ENCODE measurements at places on chromosomes 6 and 20. TPM values are rescaled to one million over a fixed set of nuclear protein-coding genes. Genes with fewer than 3 reads are reported as not detected.

- DNase-seq, result no peak
These were observed 303.9 kb upstream of the MAP3K7 start for GRCh38 chr6:90890683-90891330.

DNA sequence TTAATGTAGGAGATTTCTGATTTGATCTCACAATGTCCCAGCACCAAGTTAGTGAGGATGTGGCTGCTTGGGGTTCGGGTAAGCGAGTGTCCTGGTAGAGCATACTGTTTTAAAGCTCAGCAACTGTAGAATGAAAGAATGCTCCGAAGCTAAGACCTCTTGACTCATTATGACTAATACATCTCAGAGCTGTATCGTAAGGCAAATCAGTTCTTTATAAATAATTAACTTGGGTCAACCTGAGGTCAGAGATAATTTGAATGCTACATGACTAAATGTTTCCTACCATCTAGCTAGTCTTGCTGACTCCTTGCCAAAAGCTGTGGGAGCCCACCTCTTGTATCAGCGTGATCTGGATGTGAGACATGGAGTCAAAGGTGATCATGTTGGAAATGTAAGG lies 128.8 kb upstream of the PDE7B start:
- no peak for DNase-seq

- DNase-seq, result no peak
These were observed 43.1 kb downstream of the POPDC3 start for GRCh38 chr6:105136431-105137350.

DNA sequence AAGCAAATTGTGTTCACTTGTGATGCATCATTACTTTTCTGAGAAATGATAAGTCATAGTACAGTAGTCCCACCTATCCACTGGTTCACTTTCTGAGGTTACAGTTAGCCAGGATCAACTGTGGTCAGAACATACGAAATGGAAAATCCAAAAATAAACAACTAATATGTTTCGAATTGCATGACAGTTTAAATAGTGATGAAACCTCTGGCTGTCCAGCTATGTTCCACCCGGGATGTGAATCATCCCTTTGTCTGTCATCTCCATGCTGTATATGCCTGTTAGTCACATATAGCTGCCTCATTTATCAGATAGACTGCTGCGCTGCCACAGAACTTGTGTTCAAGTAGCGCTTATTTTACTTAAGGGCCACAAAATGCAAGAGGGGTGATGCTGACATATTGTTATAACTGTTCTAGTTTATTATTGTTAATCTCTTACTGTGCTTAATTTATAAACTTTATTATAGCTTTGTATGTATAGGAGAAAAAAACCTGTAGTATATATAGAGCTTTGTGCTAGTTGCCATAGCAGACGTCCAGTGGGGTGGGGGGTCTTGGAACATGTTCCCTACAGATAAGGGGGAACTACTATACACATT lies 29.2 kb downstream of the AFDN start:
- no peak for DNase-seq

GRCh38 chr20:61567204-61567603 lies 315.1 kb downstream of the CDH4 start:
- DNase-seq, result no peak

DNA sequence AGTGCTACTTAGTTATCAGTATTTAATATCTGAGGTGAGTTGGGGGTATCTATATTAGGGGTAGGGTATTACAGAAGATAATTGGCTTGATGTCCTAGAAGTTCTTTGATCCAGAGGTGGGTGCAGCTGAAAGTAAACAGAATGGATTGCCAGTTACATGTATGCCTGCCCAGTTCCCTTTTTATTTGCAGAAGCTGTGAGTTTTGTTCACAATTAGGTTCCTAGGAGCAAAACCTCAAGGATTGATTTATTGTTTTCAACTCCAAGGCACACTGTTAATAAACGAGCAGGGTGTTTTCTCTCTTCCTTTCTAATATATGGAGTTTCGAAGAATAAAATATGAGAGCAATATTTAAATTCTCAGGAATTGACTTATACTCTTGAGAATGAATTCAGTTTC lies 129.0 kb downstream of the SULF2 start:
- no peak for DNase-seq

DNA sequence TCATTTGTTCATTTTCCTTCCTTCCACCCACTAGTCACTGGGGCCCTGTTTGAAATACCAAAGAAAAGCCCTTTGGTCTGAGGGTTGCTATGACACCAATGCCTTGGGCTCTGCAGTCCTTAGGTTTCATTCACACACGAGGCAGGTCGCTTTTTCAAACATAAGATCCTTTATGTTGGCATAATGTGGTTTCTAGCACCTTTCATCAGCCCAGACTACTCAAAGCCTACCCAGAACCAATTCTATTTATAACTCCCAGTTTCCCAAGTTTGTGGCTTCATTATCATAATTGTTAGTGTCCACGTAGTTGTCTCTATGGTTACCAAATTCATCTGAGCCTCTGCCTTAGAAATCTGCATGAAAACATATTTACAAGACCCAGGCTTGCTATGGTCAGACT lies 6.6 kb upstream of the TP53RK start:
- no peak for DNase-seq

DNA sequence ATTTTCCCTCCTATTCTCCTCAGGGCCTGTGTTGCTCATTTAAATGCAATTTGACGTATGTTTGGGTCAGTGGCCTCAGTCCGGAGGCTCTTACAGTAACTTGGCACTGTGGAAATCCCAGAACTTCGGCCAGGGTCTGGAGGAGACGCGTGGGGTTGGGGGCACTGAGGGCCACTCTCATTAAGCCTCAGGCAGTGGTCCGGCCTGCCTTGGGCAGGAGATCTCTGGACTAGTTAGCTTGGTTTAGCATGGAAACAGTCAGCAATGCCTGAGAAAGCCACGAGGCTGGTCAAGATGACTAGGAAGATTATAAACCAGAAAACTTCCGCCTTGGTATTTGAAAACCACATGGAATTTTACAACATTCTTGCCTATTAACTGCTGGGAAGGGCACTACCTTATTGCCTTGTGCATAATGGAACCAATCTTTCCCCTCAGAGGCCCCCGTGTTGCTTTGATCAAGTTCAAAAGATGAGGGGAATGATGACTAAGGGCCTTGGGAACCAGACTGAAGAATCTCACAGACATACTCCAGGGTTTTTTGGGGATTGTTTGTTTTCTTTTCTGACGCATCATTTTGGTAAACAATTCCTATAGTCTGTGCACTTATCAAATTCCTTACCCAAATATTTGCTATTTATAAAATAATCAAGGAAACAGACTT lies 206.0 kb upstream of the PREP start:
- DNase-seq, result no peak

The SRMS gene
- not detected for total RNA-seq

The RSPO4 gene
- total RNA-seq, result not detected

The TINAG gene
- total RNA-seq, result not detected

The LRP11 gene
- total RNA-seq, result 61.9 TPM
